Left forelimb (tissue), 1 donor: ENCODE measurements at places on chromosomes 3 and 15.
A peak's percentile ranks its signal among the peaks of the same experiment; 100 is the strongest.

GRCh38 chr3:43327582-43327979 lies 41.2 kb downstream of the SNRK start:
- DNase-seq, result no peak

- DNase-seq, result peak; percentile 65
Measured at GRCh38 chr3:195774917-195775316, 36.8 kb downstream of the MUC4 start.

DNA sequence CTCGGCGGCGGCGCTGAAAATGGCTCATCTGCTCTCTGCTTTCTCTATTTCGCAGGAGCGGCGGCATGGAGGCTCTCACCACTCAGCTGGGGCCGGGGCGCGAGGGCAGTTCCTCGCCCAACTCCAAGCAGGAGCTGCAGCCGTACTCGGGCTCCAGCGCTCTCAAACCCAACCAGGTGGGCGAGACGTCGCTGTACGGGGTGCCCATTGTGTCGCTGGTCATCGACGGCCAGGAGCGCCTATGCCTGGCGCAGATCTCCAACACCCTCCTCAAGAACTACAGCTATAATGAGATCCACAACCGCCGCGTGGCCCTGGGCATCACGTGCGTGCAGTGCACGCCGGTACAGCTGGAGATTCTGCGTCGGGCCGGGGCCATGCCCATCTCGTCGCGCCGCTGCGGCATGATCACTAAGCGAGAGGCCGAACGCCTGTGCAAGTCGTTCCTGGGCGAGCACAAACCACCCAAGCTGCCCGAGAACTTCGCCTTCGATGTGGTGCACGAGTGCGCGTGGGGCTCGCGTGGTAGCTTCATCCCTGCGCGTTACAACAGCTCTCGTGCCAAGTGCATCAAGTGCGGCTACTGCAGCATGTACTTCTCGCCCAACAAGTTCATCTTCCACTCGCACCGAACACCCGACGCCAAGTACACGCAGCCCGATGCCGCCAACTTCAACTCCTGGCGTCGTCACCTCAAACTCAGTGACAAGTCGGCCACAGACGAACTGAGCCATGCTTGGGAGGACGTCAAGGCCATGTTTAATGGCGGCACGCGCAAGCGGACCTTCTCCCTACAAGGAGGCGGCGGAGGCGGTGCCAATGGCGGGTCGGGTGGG lies 790 bp downstream of the SKOR1 start:
- DNase-seq, result no peak

GRCh38 chr3:191356631-191357439 lies 26.5 kb upstream of the UTS2B start:
- no peak for DNase-seq

DNA sequence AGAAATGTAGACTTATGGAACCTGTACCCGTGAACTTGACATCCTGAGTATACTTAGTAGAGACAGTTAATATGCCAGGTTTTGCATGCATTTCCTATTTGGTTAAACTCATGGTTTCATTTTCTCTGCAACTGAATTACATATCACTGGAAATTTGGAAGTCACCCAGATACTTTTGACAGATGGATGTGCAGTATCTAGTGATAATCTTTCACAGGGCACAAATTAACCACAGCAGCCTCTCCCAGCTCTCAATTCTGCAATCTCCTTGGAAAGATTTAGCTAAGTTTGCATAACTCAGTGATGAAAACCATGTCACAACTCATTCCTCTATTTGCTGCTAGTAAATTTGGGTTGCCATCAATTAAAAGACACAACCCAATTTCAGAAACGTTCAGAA lies 162.3 kb upstream of the TPM1 start:
- no peak for DNase-seq

DNA sequence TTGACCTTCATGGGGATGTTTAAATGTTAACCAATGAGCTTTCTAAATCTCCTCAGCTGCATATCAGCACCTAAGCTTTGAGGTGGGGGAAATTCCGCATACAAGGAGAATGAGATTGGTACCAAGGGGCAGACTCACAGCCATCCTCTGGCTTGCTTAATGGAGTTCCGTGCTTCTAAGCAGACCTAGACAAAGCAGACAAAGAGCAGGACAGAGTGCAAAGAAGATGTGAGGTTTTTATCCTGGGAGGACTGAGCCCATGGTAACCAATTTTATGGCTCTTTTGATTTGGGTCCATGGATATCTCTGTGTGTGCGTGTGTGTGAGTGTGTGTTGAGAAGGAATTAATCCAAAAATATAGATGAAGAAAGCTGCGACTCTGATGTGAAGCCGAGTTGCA lies 7.5 kb downstream of the TAFA4 start:
- DNase-seq, result no peak
